ENCODE measurements at places on chromosomes 16 and 17. TPM values are rescaled to one million over a fixed set of nuclear protein-coding genes. Genes with fewer than 3 reads are reported as not detected.

The C16orf89 gene
- total RNA-seq, result not detected

The TACO1 gene
- total RNA-seq, result 27.9 TPM

The HS3ST3A1 gene
- total RNA-seq, result 2.5 TPM

The UBN1 gene
- total RNA-seq, result 39.2 TPM

The QPRT gene
- 8.3 TPM for total RNA-seq

The MYOCD gene
- not detected for total RNA-seq

GRCh38 chr17:74604200-74604599 lies 12.1 kb upstream of the CD300LD start:
- H3K36me3 ChIP-seq, result no peaks in the 10 kb centered on the region
- no peak overlapping the region for H3K27ac ChIP-seq

GRCh38 chr16:77732241-77732946 lies 10.1 kb downstream of the NUDT7 start:
- no peaks in the 10 kb centered on the region for H3K36me3 ChIP-seq

- H3K27ac ChIP-seq, result no peak overlapping the region
- no peak overlapping the region for H3K4me3 ChIP-seq
- no peaks in the 10 kb centered on the region for H3K36me3 ChIP-seq
- DNase-seq, result no peak
These were observed 12.7 kb downstream of the KRT12 start for GRCh38 chr17:40854175-40854814.

DNA sequence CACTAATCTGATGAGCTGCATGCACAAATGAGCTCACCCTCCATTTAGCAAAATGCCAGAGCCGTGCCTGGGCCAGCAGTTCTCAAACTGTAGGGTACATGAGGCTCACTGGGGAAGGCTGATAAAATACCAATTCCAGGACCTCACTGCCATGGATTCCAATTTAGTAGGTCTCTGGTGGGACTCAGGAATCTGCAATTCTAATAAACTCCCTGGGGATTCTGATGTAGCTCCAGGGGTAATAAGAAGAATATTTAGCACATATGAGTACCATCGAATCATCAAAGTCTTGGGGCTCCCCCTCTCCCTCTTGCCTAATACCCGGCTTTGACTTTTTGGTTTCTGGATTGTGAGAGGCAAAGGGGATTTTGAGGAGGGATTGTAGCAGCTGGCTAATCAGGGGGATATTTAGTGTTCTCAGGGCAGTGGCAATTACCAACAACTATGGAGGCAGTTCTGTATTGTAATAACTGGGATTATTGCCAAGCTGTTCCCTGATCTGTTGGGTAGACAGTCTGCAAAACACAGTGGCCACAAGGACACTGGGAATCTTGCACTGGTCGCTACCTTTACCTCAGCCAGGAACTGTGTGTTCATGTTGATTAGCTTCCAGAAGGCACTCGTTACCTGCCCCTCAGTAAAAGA lies 140.4 kb downstream of the SHISA9 start:
- no peak overlapping the region for H3K4me3 ChIP-seq
- no peaks in the 10 kb centered on the region for H3K27me3 ChIP-seq
- H3K36me3 ChIP-seq, result no peaks in the 10 kb centered on the region
- no peak overlapping the region for H3K27ac ChIP-seq
- no peak for DNase-seq

- H3K36me3 ChIP-seq, result no peaks in the 10 kb centered on the region
- no peaks in the 10 kb centered on the region for H3K27me3 ChIP-seq
- H3K4me1 ChIP-seq, result peaks cover 46% of the 10 kb centered on the region
- DNase-seq, result no peak
These were observed 179.9 kb downstream of the SEC14L1 start for GRCh38 chr17:77320485-77321256.

The NPIPB6 gene
- 1.5 TPM for total RNA-seq

The C1QTNF1 gene
- total RNA-seq, result not detected

DNA sequence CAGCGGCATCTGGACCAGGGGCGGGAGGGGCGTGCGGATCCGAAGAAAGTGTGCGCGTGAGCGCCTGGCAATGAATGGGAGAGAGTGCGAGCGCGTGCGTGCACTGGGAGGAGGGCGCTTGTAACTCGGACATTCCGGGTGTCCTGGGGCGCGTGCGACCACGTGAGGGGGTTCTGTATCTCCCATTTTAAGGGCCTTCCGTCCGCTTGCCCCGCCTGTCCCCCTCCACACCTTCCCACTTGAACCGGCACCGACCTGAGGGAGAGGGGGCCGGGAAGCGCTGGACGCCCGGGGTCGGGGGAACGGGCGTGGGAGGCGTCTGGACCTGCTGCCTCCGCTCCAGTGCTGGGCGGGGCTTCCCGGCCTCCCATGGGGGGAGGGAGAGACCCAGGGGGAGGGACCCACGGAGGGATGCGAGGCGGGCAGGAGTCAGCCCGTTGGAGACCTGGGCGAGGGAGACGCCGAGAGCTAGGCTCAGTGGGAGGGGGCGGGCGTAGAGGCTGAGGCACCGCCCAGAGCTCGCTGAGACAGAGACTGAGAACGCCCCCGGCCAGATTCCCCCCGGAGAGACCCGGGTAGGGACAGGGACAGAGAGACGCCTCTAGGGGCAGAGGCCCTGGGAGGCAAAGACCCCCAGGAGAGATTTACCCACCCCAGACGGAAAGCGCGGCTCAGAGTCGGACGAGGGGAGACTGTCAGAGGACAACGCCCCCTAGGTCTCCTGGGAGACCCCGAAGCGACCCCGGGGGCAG lies at the start of gene KREMEN2:
TSS of gene KREMEN2 (plus strand) at position 553 of the 752 bp plus-strand sequence. CDS start 246 bp downstream, outside the sequence.
- no peaks in the 10 kb centered on the region for H3K36me3 ChIP-seq
- DNase-seq, result no peak
- H3K27me3 ChIP-seq, result peaks cover 47% of the 10 kb centered on the region
- H3K4me1 ChIP-seq, result peaks cover 35% of the 10 kb centered on the region
- peak within 1 kb of the TSS; percentile 36 for H3K4me3 ChIP-seq

DNA sequence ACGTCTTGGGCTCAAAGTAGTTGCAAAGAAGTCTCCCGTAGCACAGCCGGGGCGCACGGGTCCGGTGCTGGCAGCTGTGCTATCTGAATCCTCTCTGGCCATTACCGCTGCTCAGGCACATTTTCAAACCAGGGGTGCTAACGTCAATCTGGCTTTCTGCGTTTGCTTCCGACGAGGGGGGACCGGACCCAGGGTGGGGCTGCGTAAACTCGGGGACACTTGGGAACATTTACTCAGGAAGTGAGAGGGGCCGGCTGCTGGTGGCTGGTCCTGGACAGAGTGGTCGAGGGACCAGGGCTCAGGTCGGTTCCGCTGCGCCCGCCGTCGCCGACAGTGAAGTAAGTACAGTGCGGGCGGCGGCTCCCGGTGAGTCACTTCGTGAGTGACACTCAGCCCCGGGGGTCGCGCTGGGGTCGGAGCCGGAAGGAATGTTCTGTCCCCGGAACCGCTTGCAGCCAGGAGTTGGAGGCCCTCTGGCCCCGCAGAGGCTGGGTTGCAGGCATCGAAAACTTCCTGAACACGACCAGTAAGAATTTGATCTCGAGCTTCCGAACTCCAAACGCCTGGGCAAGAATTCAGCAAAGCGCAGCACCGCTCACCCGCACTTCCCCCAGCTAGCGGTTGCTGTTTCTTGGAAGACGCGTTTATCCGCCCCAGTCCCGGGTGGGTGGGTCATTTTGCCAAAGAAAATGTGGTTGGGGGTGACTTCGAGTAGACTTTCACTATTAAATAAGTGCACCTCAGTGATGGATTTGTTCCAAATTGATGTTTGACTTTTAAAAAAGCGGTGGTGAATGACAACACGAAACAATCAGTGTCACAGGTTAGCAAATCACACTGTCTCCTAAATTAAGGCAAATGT lies 1.4 kb upstream of the HS3ST3B1 start:
- H3K27ac ChIP-seq, result peak overlapping the region; percentile 90
- peaks cover 14% of the 10 kb centered on the region for H3K36me3 ChIP-seq
- peak overlapping the region; percentile 84 for H3K4me3 ChIP-seq
- peaks cover 39% of the 10 kb centered on the region for H3K27me3 ChIP-seq
- peaks cover 54% of the 10 kb centered on the region for H3K4me1 ChIP-seq
- DNase-seq, result peak; percentile 55

- no peaks in the 10 kb centered on the region for H3K27me3 ChIP-seq
- no peaks in the 10 kb centered on the region for H3K4me1 ChIP-seq
- H3K4me3 ChIP-seq, result no peak overlapping the region
- no peaks in the 10 kb centered on the region for H3K36me3 ChIP-seq
These were observed 192.8 kb upstream of the CDH11 start for GRCh38 chr16:65314627-65315008.

GRCh38 chr17:27597188-27597580 lies 33.8 kb upstream of the LGALS9 start:
- DNase-seq, result no peak
- H3K4me3 ChIP-seq, result no peak overlapping the region
- H3K27me3 ChIP-seq, result no peaks in the 10 kb centered on the region

- DNase-seq, result no peak
- no peaks in the 10 kb centered on the region for H3K4me1 ChIP-seq
- no peaks in the 10 kb centered on the region for H3K36me3 ChIP-seq
- H3K27me3 ChIP-seq, result no peaks in the 10 kb centered on the region
- H3K4me3 ChIP-seq, result no peak overlapping the region
These were observed 65.5 kb downstream of the IRX6 start for GRCh38 chr16:55389426-55390073.

GRCh38 chr16:67101311-67102082 lies 8.2 kb upstream of the PHAF1 start:
- H3K27ac ChIP-seq, result no peak overlapping the region
- DNase-seq, result no peak
- H3K4me1 ChIP-seq, result peaks cover 2% of the 10 kb centered on the region
- H3K36me3 ChIP-seq, result peaks cover 23% of the 10 kb centered on the region
- no peaks in the 10 kb centered on the region for H3K27me3 ChIP-seq

The NOD2 gene
- total RNA-seq, result 24.1 TPM

GRCh38 chr16:29675811-29676643 lies 3.0 kb upstream of the QPRT start:
- peak overlapping the region; percentile 11 for H3K27ac ChIP-seq
- no peak overlapping the region for H3K4me3 ChIP-seq
- peaks cover 31% of the 10 kb centered on the region for H3K36me3 ChIP-seq
- H3K27me3 ChIP-seq, result no peaks in the 10 kb centered on the region
- no peak for DNase-seq

The ZP2 gene
- total RNA-seq, result 0.10 TPM

The CRYBA1 gene
- not detected for total RNA-seq

DNA sequence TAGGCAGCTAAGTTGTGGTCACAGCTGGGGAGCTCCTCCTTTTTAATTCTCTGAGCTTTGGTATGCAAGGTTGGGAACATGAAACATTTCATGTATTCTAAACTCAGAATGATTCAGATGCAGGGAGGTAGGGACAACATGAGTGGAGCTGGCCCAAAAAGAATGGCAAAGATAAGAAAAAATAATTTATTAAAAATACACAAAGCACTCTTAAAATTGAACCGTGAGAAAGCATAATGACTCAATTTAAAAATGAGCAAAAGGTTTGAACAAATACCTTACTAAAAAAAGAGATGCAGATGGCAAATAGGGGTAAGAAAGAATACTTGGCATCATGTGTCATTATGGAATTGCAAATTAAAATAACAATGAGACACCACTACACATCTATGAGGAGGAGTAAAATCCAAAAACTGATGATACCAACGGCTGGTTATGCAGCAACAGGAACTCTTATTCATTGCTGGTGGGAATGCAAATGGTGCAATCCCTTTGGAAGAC lies 175.6 kb upstream of the IRX3 start:
- H3K4me3 ChIP-seq, result no peak overlapping the region
- H3K4me1 ChIP-seq, result no peaks in the 10 kb centered on the region
- no peak for DNase-seq
- H3K27me3 ChIP-seq, result no peaks in the 10 kb centered on the region
- H3K27ac ChIP-seq, result no peak overlapping the region
- H3K36me3 ChIP-seq, result no peaks in the 10 kb centered on the region

DNA sequence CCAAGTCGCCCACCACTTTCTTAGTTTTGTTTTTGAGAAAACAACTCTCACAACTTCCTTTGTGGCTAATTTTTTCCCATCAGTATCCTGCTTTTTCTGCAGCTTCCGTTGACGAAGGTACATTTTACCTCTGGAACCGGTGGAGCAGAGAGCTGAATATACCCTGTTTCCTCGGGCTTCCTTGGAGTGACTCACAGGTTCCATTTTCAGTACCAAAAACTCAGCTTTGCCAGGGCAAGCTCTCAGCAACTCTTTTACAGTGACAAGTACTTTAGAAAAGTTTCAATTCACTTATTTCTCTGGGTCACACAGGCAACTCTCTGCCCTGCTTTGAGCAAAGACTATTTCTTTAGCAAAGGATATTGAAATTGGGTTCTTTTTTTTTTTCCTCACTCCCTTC lies 318.9 kb downstream of the SNX29 start:
- H3K27me3 ChIP-seq, result no peaks in the 10 kb centered on the region
- no peaks in the 10 kb centered on the region for H3K36me3 ChIP-seq
- no peak overlapping the region for H3K27ac ChIP-seq
- H3K4me3 ChIP-seq, result no peak overlapping the region
- no peak for DNase-seq

The CCT6B gene
- 1.9 TPM for total RNA-seq

DNA sequence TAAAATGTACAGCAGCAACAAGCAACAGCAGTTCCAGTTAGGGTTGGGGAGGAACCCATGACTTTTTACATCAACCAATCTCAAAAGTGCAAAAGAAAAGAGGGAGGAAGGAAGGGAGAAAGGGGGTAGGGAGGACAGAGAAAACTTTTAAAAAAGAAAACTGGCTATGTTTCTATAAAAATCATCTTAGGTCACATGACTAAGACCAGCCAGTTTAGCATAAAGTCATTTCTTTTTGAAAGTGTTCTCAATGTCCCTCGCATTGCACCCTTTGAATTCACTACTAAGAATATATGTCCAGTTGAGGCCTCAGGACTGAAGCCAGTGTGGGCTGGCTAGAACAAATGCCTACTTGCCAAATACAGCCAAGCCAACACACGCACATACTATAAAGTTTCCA lies 28.9 kb downstream of the DCUN1D3 start:
- peaks cover 78% of the 10 kb centered on the region for H3K4me1 ChIP-seq
- H3K36me3 ChIP-seq, result peaks cover 44% of the 10 kb centered on the region
- H3K27me3 ChIP-seq, result no peaks in the 10 kb centered on the region

The TBC1D3L gene
- total RNA-seq, result 20.2 TPM

- H3K4me1 ChIP-seq, result no peaks in the 10 kb centered on the region
- no peak for DNase-seq
- H3K36me3 ChIP-seq, result peaks cover 4% of the 10 kb centered on the region
These were observed 1681.0 kb downstream of the TP53TG3F start for GRCh38 chr16:35140293-35140986.

DNA sequence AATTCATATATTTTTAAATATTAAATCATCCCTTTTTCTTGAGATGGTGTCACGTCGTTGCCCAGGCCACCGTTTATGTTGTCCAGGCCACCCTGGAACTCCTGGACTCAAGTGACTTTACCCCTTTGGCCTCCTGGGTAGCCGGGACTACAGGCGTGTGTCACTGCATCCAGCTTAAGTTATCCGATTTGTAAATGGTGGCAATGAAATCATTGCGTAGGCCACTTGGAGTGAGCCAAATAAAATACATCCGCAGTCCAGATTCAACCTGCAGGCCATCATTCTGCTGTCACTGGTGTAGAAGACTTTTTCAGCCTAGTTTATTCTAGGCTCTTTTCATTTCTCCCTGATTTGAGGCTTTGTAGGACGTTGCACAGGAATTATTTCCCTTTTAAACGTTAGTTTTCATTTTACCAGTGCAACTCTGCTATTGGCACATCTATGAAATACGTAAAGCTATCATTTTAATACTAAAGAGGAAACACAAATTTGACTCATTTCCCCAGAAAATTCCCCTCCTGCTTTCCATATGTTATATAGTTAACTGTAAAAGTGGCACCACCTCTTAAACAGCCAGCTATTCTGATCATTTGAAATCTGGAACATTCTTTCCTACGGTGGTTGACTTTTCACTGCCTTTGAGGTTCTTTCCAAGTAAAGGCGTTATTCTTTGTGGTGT lies 449.8 kb downstream of the MAF start:
- H3K27ac ChIP-seq, result no peak overlapping the region
- no peak for DNase-seq
- peaks cover 10% of the 10 kb centered on the region for H3K4me1 ChIP-seq
- no peak overlapping the region for H3K4me3 ChIP-seq
- H3K36me3 ChIP-seq, result peaks cover 2% of the 10 kb centered on the region
